ENCODE measurements at places on chromosomes 4 and X.

DNA sequence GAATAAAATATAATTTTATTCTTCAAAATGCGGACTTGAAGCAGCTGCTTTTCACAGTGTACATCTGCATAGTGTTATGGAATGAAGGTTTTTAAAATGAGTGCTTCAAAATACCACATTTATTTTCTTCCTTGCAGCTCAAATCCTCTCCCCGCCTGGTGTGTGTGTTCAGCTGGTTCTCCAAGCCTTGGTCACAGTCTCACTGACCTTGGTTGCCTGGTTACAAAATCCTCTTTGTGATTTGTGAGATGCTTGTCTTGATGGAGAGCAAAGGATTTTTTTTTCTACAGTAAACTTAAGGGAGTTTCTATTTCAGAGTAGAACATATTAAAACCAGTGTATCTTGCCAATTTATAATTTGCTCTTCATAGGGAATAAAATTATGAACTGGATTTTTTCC is 139.2 kb downstream of the PCDH18 start:
- no peak for DNase-seq

GRCh38 chr4:99564921-99565320 is 1.1 kb upstream of the TRMT10A start:
- DNase-seq, result no peak

DNA sequence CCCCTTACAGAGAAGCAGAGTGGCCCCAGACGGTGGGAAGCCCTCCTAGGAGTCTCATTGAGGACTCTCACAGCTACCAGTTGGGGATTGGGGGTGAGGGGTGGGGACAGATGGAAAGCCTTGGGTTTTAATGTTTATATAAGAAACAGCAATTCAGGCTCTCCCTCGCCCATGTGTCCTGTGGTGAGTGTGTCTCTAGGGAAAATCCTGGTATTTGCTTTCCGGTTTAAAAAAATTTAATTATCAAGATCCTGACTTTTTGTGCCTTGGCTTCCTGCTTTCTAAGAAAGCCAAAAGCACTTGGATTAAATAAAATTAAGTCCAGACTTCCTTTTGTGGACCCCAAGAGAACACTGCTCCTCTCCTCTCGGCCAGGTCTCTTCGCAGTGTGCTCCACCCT is 93.8 kb downstream of the SOWAHB start:
- DNase-seq, result no peak

DNA sequence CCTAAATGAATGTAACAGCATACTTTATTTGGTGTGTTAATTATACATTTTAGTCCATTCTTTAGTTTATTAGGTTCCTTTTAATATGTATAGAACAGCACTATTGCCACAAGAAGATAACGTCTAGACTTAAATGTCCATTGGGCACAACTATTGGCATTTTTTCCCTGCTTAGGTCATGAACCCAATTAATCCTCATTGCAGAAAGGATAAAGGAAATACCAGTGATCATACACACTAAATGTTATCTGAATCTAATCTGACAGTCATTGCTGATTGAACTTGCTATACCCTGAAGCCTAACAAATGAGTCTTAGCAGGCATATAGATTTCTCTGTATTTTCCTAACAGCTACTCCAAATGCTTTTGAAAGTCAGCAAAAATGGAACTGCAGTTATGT is 2250.0 kb upstream of the AGA start:
- DNase-seq, result no peak

GRCh38 chr4:165877286-165877685 is 4.2 kb downstream of the TLL1 start:
- no peak for DNase-seq

GRCh38 chrX:10156199-10157031 is at the start of gene CLCN4:
Gene CLCN4, plus strand, starts transcription at chrX:10156975. Its CDS starts 28,058 bp downstream, at chrX:10185033.
- no peak for DNase-seq

GRCh38 chrX:45751156-45751555 is 550.5 kb upstream of the DIPK2B start:
- no peak for DNase-seq

DNA sequence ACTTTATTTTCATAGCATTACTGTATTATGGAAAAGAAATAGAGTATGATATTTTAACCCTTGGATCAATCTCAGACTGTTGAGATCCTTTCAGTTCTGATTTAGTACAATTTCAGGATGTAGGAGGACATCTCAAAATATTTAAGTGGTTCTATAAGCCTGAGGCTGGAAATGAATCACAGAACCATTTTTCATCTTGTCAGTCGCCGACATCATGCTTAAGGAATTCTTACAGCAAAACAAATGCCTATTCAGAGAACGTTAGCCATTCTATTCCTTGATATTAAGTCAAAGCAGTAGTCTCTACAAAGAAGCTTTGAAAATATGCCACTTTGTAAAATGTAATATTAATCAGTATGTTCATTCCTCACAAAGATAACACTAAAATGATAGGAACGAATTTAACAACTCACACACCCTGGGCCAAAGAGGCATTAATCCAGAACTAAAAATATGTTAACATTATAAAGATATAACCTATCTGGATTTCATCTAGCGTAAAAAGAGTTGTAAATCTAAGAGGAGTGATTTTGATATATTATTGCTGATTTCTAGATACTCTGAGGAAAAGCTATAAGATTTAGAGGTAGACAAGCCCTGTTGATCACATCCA is 152.0 kb downstream of the GASK1B start:
- DNase-seq, result peak; percentile 87

DNA sequence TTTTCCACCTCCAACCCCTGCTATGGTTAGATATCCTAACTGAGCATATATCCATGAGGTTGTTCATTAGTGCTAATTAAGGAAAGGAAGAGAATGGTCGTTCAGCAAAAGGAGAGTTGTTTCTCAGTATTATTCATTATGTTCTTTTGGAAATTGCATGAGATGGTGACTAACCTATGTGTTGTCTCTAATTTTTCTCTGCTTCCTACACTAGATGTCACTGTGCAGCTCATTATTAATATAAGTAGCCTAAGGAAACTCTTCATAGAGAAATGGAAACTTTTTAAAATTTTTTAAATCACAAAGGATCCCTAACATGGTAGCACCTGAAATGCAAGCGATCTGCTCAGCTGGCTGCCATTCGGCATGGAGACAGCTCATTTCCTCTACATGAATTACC is 67.7 kb upstream of the FAM9A start:
- no peak for DNase-seq

DNA sequence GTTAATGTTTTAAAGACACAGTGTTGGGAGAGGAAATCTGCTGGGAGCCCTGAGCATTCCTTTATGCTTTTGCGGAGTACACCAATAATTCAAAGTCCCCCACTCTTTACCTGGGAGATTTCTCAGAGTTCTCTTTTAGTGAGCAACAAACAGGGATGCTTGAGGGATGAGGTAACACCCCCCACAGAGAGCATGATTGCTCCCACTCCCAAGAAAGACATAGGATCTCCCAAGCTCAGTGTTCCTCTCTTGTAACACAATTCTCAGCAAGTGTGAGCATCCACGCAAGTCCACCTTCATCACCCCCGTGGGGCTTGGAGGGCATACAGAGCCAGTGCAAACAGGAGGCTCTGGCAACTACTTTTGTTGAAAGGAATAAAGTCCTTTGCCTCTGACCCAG is 36.1 kb downstream of the GSPT2 start:
- DNase-seq, result no peak

DNA sequence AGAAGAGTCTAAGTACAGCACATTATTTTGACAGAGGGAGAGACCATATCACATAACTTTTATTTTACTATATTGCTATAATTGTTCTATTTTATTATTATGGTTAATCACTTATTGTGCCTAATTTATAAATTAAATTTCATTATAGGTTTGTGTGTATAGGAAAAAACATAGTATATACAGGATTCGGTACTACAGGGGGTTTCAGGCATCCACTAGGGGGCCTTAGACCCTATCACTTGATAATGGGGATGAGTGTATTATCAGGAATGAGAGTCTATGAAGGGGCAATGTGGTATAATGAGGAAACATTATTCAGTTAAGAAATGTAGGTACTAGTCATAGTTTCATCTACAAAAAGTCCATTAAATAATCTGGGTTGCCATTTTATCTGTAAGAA is 833.1 kb downstream of the C4orf33 start:
- DNase-seq, result no peak

DNA sequence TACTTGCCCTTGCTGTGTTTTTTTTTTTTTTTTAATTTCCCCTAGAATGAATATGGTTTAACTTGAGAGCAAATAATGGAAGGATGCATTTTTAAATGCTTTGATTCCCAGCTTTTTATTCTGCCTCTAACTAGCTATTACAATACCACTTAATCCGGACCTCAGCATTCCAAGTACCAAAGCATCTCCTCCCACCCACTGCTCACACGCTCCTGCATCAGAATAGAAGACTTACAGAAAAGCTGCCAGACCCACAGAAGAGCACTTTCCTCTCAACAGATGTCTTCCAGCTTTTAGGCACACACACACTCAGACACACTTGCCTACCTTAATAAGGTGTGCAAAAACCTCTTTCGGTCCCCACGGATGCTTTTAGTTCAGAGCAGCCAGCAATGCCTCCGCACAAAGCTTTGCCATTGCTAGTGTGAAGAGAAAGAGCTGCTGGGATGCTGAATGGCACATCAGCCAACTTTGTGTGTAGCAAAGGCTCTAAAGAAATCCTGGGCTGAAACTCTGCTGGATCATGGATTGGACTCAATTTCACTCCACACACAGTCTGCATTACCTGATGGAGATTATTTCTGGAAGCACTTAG is 1056.2 kb downstream of the DMD start:
- no peak for DNase-seq
